ENCODE measurements at places on chromosomes 12 and 14.

DNA sequence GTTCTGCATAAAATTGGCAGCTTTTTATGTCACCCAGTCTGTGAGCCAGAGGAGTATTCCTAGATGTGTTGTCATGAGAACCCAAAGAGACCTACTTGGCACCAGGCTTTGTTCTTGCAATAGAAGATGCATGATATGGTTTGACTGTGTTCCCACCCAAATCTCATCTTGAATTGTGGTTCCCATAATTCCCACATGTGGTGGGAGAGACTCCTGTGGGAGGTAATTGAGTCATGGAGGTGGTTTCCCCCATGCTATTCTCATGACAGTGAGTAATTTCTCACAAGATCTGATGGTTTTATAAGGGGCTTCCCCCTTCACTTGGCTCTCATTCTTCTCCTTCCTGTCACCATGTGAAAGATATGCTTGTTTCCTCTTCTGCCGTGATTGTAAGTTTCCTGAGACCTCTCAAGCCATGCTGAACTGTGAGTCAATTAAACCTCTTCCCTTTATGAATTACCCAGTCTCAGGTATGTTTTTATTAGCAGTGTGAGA, 572.0 kb upstream of the ATP2B1 start:
- no peak for DNase-seq

DNA sequence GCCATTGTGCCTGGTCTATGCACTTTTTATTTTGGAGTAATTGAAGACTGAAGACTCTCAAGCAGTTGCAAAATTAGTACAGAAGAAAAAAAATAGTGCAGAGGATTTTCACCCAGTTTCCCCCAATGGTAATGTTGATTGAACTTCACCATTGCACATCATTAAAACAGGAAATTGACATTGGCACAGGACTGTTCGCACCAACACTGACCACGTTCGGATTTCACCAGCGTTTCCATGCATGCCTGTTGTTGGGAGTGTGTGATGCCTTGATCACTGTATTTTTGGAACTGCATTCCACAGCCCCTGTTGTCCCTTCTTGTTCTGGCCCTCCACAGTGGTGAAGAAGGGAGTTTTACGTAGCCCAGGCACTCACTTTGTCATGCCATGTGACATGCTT, 67.1 kb downstream of the FOXN4 start:
- no peak for DNase-seq

DNA sequence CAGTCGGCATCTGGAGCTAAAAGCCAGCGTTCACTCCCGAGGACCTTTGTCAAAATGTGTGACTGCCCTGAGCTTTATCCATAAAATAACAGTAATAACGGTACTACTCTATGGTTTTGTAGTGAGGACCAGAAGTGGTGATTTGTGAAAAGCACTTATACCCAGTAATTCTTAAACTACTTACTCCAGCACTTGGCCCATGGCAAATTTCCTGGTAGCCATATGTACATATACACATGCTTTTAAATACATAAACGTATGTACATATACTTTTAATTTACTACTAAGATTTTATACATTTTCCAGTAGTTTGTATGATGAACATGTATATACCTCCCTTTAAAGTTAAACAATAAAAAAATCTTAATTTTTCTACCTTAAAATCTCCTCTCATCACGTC, 163.8 kb upstream of the TMEM132C start:
- no peak for DNase-seq

DNA sequence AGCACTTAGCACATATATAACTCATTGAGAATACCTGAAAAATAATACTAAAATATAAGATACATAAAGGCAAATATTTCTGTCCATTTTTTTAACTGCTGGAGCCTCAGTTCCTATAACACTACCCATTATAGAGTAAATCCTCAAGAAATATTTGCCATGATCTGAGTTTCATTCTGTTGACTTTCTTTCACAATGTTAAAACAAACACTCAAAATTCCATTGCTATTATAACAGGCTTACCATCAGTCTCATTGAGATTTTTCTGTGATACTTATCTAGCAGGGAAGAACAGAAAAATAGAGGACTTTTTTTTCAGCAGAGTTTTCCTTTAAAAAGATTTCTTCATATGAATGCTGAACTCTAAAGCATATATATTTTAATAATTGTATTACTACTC, 24.5 kb downstream of the LMO3 start:
- DNase-seq: no peak

- no peak for DNase-seq
Observed at GRCh38 chr12:112686373-112686772, 105.2 kb upstream of the RPH3A start.

DNA sequence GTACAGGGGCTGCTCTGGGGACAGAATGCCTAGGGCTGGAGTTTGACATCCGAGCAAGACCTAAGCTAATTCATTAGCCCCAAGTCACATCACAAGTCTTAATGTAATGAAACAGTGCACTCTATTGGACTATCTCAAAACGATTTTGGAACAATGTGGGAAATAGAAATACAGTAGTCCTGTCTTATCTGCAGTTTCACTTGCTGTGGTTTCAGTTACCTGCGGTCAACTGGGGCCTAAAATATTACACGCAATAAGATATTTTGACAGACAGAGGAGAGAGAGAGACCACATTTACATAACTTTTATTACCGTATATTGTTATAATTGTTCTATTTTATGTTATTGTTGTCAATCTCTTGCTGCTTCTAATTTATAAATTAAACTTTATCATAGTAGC, 21.1 kb downstream of the MOAP1 start:
- no peak for DNase-seq

DNA sequence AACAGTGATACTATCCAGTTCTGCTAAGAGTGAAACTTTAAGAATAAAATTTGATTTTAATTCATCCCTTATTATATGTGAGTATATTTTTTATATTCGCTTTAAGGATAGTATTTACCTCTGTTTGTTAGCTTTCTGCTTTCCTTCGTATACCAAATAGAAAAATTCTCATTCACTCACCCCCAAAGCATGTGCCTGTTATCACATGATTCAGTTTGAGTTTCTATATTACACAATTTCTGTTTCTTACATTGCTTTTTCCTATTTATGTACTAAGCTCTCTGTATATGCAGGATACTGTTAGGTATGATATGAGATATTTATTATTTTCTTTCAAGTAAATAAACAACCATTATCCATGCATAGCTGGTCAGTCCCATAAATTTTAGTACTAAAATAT, 275.2 kb downstream of the FBXL14 start:
- no peak for DNase-seq

DNA sequence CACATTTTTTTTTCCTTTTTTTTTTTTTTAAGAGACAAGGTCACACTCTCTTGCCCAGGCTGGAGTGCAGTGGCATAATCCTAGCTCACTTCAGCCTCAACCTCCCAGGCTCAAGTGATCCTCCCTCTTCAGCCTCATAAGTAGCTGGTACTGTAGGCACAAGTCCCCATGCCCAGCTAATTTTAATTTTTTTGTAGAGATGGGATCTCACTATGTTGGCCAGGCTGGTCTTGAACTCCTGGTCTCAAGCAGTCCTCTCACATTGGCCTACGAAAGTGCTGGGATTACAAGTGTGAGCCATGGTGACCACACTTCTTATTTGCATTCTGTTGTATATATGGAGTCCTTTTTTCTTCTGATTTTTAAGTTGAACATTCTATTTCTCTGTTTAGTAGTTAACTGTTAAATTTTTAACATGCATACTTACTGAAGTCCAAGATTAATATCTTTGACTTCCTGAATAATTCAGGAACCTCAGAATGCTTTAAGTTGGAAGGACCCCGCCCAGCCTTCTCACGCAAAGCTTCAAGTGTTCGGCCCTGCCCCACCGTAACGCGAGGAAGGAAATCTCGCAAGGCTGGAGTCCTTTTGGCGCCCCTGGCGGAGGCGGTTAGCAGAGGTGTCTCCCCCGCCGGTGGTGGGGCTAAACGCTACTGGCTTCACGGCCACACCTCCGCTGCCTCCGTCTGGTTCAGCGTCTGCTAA, 21.6 kb downstream of the SPATS2 start:
- no peak for DNase-seq
